Esophagus muscularis mucosa (tissue), 4 donors: ENCODE measurements at places on chromosomes 6 and 20. TPM values are rescaled to one million over a fixed set of nuclear protein-coding genes. Genes with fewer than 3 reads are reported as not detected.

SLC22A2 gene
- not detected for total RNA-seq

KIF25 gene
- total RNA-seq = 0.17 TPM

ADGRF4 gene
- total RNA-seq = 0.17 TPM

GRCh38 chr6:107056796-107057195 is 28.8 kb downstream of the MTRES1 start:
- DNase-seq = no peak
- no peaks in the 10 kb centered on the region for H3K4me1 ChIP-seq
- H3K36me3 ChIP-seq = peaks cover 5% of the 10 kb centered on the region
- no peak overlapping the region for H3K27ac ChIP-seq
- H3K4me3 ChIP-seq = no peak overlapping the region
- H3K27me3 ChIP-seq = no peaks in the 10 kb centered on the region

- no peak for DNase-seq
- peaks cover 23% of the 10 kb centered on the region for H3K4me1 ChIP-seq
- H3K27me3 ChIP-seq = no peaks in the 10 kb centered on the region
- H3K36me3 ChIP-seq = no peaks in the 10 kb centered on the region
Observed at GRCh38 chr20:63255931-63256704, 1.9 kb upstream of the NKAIN4 start.

DNA sequence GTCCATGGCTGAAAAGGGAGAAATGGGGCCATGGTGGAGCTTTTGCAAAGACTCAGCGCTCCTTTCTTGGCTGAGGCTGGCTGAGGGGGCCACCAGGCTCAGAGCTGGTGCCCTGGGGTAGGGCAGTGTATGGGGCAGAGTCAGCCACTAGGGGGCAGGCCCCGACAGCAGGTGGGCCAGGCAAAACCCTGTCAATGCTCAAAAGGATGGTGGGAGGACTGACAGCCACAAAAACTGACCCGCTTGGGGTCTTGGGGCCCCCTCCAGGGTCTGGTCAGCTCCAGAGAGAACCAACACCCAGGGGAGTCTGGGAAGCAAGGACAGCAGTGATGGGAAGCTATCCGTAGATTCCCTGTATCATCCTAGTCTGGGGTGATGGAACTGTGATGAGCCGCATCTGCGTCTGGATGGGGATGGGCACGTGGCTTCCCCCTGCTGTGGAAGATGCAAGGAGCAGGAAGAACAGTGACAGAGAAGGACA is 306.9 kb downstream of the DHX35 start:
- no peak overlapping the region for H3K27ac ChIP-seq
- no peaks in the 10 kb centered on the region for H3K36me3 ChIP-seq
- H3K4me1 ChIP-seq = peaks cover 18% of the 10 kb centered on the region
- no peaks in the 10 kb centered on the region for H3K27me3 ChIP-seq
- no peak for DNase-seq

DNA sequence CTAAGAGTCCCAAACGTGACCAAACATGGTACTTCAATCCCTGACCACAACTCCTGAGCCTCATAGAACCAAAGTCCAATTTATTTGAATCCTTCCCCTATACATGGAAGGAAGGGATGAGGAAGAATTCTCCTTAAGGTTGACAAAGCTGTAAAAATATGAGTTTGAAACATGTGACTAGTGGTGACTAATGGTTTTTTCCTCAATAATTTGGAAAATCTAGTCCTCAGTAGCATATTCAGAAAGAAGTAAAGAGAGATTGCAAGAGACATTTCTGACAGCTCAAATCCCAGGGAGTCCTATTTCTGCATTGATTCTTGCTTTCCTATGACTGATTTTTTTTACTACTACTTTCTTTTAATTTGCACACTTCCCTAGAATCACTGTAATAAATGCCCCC is 443.7 kb downstream of the FRK start:
- no peaks in the 10 kb centered on the region for H3K36me3 ChIP-seq
- no peaks in the 10 kb centered on the region for H3K4me1 ChIP-seq
- no peak overlapping the region for H3K27ac ChIP-seq
- no peaks in the 10 kb centered on the region for H3K27me3 ChIP-seq

- peaks cover 9% of the 10 kb centered on the region for H3K4me1 ChIP-seq
- no peak overlapping the region for H3K4me3 ChIP-seq
- H3K36me3 ChIP-seq = no peaks in the 10 kb centered on the region
- H3K27me3 ChIP-seq = no peaks in the 10 kb centered on the region
- DNase-seq = no peak
- H3K27ac ChIP-seq = no peak overlapping the region
Observed at GRCh38 chr20:54340667-54341081, 132.8 kb downstream of the PFDN4 start.

DNA sequence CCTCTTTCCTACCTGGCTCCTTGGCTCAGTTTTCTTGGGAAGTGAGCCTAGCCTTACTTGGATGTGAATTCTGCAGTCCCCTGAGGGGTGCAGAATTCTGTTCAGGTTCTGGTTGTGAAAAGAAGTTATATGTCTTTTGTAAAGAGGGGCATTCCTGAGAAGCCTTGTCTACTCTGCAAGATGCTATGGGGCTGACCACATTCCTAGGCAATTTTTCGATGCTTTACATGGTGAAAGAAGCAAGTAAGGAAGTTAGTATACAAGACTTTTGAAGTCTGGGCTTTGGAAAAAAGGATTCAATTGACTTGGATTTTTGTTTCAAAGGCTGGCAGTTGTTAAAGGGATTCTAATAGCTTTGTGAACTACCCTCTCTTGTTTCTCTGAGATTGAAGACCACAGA is 167.9 kb upstream of the STMND1 start:
- DNase-seq = no peak
- H3K27me3 ChIP-seq = no peaks in the 10 kb centered on the region
- H3K4me1 ChIP-seq = no peaks in the 10 kb centered on the region
- H3K27ac ChIP-seq = no peak overlapping the region

DNA sequence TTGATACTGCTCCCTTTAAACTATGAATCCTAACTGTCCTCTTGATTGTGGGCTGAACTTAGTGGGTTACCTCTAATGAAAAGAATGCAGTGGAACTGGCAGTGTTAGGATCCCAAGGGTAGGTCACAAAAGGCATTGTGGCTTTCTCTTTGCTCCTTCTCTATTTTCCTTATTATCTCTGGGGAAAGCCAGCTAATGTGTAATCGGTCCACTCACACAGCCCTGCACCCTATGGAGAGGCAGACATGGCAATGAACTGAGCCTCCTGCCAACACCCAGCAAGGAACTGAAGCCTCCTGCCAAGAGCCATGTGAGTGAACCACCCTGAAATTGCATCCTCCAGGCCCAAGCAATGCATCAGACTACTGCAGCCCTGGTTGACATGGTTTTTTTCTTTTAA is 24.6 kb upstream of the ZNF133 start:
- no peaks in the 10 kb centered on the region for H3K36me3 ChIP-seq
- no peak overlapping the region for H3K4me3 ChIP-seq
- DNase-seq = no peak
- no peak overlapping the region for H3K27ac ChIP-seq
- no peaks in the 10 kb centered on the region for H3K27me3 ChIP-seq
- no peaks in the 10 kb centered on the region for H3K4me1 ChIP-seq
